ENCODE measurements at places on chromosomes 5 and 9.

DNA sequence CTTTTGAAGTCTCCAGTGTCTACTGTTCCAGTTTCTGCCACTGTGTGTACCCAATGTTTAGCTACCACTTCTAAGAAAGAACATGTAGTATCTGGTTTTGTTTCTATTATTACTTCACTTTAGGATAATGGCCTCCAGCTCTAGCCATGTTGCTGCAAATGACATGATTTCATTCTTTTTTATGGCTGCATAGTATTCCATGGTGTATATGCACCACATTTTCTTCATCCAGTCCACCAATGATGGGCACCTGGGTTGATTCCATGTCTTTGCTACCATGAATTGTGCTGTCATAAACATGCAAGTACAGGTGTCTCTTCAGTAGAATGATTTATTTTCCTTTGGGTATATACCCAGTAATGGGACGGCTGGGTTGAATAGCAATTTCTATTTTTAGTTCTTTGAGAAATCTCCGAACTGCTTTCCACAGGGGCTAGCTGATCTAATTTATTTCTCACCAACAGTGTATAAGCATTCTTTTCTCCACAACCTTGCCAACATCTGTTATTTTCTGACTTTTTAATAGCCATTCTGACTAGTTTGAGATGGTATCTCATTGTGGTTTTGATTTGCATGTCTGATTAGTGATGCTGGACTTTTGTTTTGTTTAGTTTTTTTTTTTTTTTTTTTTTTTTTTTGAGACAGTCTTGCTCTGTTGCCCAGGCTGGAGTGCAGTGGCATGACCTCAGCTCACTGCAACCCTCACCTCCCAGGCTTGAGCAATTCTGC, 68.9 kb downstream of the WDR41 start:
- no peak for DNase-seq

GRCh38 chr5:14415024-14415697, 166.4 kb upstream of the OTULINL start:
- DNase-seq, result no peak

GRCh38 chr5:90135779-90136378, 273.7 kb downstream of the CETN3 start:
- no peak for DNase-seq

GRCh38 chr5:134590992-134591659, 41.5 kb downstream of the SAR1B start:
- DNase-seq, result no peak

GRCh38 chr5:94057217-94057616, 315.8 kb upstream of the POU5F2 start:
- DNase-seq, result no peak

- DNase-seq, result no peak
Measured at GRCh38 chr9:111399772-111400563, 69.9 kb upstream of the OR2K2 start.

DNA sequence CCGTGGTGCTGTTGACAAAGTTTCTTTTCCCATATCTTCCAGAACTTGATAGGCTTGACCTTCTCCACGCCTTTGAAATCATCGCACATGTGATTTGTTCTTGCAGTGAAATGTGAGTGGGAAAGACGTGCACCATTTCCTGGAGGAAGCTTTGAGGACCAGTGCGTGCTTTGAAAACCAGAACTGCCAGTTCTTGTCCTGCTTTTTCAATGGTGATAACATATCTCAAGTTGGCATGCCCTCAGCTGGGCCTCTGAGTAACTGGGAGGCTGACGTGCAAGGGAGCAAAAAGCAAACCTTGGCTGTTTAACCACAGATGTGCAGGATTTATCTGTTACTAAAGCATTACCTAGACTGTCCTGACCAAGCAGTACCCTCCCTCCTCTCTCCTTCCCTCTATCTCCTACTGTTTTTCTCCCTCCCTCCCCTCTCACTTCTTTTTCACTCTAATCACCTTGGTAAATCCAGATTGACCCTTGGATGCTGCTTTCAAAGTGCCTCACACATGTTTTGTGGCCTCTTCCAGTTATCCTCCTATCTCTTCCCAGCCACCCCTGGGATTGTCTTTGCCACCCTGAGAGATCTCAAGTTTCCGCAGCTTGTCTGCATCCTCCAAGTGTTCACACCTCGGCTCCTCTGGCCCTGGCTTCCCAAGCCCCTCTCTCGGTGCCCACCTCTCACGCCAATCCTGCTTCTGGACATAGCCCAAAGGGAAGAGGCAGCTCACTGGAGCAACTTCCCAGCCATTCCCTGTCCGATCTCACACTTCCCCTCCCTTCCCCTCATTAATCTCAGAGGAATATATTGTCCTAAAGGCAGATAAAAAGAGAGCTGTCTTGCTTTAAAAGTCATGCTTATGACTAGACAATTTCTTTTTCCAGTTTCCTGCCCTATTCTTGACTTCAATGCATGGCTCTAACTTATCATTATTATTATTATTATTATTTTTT, 198.3 kb downstream of the ERCC6L2 start:
- no peak for DNase-seq

DNA sequence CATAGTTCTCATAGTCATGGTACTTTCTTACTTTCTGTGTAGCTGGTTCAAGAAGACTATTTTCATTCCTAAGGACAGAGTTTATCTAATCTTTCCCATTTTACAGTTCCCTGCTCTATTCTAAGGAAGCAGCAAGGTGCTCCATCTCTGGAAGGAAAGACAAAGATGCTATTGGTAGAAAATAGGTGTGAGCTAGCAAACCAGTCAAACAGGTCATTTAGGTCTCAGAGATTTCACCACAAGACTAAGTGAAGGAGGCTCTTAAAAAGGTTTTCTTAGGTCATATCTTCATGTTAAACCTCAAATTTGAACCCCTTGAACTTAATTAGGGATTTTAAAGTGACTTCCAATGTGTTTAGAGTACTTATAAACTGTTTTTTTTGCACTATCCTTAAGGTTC, 62.6 kb downstream of the ADAMTSL1 start:
- no peak for DNase-seq

DNA sequence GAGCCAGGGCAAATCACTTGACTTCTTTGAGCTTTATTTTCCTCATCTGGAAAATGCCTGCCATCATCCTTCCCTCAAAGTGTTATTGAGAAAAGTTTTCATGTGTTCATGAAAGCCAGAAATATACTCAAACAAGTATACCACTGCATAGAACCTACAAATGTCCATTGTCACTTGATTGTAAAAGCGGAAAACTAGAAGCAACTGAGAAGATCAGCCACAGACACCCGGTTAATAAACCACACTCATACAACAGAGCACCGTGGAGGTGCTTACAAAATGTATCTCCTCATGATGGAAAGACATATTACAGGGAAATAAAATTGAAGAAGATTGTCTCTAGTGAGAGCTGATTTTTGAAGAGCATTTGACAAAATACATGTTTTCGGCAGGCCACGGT, 117.2 kb upstream of the MSX2 start:
- DNase-seq, result no peak
